ENCODE measurements at places on chromosomes 5 and 9.
A peak's percentile ranks its signal among the peaks of the same experiment; 100 is the strongest.

GRCh38 chr9:34521406-34522045, 1.3 kb downstream of the ENHO start:
- no peak for DNase-seq

- DNase-seq: no peak
Observed at GRCh38 chr9:115391168-115391825, 273.3 kb upstream of the TNC start.

GRCh38 chr9:100084128-100084453, 14.7 kb downstream of the ERP44 start:
- no peak for DNase-seq

GRCh38 chr5:124644138-124644537, 102.3 kb downstream of the ZNF608 start:
- no peak for DNase-seq

DNA sequence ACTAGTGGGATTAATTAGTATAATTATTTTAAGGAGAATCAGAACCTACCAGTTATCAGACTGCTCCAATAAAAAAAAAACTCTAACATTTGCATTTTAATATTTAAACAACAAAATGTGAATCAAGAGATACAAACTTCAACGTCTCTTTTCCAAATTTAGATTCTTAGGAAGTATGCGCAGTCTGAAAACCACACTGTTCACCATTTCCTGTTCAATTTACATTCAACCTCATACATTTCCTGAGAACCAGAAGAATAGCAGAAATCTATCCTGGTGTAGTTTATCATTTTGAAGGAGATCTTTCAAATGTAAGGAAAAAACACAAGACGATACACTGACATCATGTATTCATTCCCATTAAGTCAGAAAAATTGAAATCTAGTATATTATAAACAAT, 869.2 kb downstream of the EFNA5 start:
- no peak for DNase-seq

DNA sequence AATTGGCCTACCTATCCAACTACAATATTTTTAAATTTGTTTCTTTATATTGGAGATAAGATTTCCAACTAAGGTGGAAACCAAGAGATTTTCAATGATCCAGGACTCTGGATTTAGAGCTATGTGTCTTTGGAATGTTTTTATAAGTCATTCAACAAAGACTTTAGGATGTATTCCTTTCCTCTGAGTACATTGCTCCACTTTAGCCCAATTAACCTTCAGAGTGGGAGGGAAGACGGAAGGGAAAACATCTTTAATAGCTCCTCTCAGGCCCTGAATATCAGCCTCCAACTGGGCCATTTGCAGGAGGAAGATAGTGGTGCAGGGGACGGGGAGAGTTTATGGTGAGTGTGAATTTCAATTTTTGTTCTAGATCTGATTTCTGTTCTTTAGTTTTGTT, 239.2 kb downstream of the PIK3R1 start:
- DNase-seq: no peak

GRCh38 chr9:84139296-84140070, 158.9 kb downstream of the RMI1 start:
- DNase-seq: no peak

DNA sequence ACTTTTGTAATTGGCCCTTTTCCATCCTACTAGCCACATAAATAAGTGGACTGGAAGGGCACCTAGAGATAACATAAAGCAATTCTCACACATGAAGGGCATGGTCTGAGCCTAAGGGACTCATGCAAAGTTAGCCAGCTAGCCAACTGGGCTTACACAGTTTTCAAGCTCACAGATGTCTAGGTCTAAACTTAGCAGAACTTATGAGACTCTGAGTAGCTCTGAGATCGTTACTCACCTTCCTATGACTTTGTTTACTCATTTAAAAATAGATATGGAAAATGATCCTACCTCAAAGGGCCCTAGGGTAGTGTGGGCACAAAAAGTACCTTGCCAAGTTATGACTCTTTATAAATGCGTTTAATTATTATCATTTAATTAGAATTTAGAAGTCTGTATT, 410.4 kb upstream of the MPDZ start:
- no peak for DNase-seq

DNA sequence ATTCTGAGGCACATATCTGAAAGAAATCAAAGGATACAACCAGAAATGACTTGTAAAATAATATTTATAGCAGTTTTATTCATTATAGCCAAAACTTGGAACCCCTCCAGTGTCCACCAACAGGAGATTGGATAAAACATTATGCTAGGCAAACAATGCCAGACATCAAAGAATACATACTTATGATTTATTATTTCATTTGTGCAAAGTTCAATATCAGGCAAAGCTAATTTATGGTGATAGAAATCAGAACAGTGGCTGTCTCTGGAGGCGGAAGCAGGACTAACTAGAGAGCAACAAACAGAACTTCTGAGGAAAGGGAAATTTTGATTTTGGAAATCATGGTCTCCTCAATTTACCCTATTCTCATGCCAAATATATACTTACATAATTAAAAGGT, 193.1 kb downstream of the ICE1 start:
- no peak for DNase-seq

GRCh38 chr9:131715906-131716305, 24.0 kb downstream of the RAPGEF1 start:
- no peak for DNase-seq

DNA sequence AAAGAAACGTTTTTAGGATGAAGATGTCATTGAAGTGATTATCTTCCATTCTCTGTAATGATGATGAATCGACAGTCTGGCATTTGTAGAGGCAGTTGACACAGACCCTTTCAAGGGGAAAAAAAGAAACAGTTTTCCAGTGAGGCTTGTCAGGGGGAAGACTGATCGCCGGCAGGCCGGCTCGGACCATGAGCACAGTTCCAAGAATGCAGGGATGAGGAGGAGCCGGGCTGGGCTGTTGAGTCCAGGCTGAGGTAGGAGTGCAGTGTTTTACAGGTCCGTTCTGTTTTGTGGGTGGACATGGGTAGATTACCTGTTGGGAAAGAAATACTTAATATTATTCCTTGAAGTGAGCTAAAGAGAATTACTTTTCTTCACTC, 194.6 kb downstream of the AOPEP start:
- DNase-seq: no peak

GRCh38 chr5:121038438-121038837, 574.3 kb downstream of the PRR16 start:
- no peak for DNase-seq

DNA sequence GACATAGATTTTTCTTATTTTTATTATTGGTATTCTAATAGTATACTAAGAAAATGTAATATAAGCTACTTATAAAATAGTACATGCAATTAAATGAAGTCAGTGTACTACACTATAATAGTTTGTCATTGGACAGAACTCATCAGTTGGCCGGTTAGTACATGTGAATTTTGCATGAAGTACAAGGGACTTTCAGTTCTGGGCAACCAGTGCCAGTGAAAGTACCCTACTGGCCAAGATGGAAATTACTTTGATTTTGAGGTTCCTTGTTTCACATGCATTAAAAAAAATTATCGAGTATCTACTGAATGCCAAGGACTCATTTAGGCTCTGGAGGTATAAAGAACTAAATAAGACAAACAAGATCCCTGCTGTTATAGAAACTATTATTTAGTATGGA, 213.4 kb upstream of the ELL2 start:
- no peak for DNase-seq

- no peak for DNase-seq
Observed at GRCh38 chr5:80070338-80071056, 35.3 kb downstream of the THBS4 start.

- DNase-seq: no peak
Observed at GRCh38 chr5:39998518-39998917, 573.7 kb upstream of the DAB2 start.

- DNase-seq: no peak
Observed at GRCh38 chr5:122400341-122400740, 88.3 kb downstream of the SNCAIP start.

DNA sequence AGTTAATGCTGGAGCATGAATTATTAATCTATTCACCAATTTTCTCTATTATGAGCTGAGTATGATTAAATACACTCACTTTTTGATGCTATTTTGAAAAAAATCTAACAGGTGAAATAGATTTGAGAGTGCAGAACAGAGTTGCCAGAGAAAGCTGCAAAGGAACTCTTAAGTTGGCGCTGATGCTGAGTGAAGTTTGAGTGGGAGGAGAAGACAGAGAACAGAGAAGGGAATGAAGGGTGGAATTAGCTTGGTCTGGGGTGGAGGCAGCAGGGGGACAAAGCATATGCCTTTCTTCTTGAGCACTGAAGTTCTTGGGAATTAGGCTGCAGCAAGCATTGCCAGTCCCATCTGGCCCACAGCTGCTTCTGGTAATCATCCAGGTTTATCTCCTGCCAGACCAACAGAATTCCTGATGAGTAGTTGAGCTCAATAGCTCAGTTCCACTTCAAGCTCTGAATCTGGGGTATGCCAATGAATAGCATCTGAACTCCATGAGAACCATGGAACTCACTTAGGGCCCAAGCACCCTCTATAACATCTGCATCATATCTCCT, 290.1 kb downstream of the HINT1 start:
- peak; percentile 1 for DNase-seq

Data from amygdala (tissue), 56 donors.